ENCODE measurements at places on chromosomes 12 and 14.

DNA sequence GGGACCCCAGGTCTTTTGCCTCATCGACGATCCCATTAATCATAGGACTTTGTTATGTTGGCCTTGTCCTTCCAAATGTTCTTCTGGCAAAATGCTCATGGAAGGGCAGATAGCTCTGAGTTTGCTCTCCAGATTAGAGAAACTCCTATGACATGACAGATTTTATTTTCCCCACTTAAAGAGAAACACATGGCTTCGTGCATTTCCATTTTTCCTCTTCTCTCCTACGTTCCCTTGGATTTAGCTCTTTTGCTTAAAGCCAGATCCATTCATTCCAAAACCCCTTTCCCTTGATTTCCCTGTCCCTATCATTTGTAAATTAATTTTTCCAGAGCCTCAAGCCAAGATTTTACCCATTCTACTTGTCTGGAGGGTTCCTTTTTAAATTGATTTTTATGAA, 2.9 kb downstream of the PRIMA1 start:
- DNase-seq = no peak

GRCh38 chr14:100889641-100890040, 13.9 kb downstream of the RTL1 start:
- DNase-seq = no peak

GRCh38 chr12:116365606-116366455, 88.3 kb upstream of the MED13L start:
- no peak for DNase-seq

DNA sequence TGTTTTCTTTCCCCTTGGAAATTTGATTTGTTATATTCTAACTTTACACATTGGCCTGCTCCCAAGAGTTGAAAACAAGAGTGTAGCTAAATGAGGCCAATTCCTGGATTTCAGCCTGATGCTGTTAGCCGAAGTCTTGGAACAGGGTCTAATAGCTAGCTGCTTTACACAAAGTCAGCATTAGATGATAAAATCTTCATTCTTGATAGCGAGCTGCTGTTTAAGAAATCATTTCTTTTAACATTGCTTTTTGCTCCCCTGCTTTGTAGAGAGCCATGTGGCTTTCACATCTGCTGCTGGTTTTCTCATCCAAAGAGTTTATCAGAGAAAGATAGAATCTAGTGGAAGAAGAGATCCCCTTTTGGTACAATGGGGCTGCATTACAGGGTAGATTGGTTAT, 22.3 kb downstream of the FBXW8 start:
- no peak for DNase-seq

DNA sequence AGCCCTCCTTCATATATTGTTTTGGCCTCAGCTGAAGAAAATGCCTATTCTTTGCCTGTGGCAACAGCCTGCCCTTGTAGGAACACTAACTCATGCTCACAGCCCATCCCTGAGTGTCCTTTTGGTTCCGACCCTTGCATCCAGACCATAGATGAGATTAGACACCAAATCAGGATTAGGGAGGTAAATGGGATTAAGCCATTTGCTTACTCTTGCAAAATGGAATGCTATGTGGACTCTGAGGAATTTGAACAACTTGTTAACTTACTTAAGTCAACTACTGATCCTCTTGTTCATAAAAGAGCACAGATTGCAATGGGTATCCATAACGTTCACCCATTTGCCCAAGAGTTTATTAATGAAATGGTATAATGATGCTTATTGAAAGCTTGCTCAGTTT, 27.3 kb downstream of the TSHR start:
- DNase-seq = no peak

DNA sequence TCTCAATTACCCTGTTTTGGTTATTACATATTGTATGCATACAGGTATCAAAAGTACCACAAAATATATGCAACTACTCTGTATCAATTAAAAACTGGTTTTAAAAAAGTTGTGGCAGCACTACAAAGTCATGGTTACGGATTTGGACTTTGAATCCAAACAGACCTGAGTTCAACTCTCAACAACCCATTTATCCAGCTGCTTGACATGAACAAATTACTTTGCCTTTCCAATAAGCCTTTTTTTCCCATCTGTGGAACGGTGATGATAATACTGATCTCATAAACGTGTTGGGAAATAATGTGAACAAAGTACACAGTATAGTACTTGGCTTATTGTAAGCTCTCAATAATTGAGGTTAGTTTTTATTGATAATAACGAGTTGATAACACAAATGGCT, 85.0 kb downstream of the MNAT1 start:
- DNase-seq = no peak

GRCh38 chr14:100915560-100915959, 12.0 kb upstream of the RTL1 start:
- DNase-seq = no peak
